Epithelial cell of prostate (primary cell): ENCODE measurements at places on chromosomes 2 and 18.

DNA sequence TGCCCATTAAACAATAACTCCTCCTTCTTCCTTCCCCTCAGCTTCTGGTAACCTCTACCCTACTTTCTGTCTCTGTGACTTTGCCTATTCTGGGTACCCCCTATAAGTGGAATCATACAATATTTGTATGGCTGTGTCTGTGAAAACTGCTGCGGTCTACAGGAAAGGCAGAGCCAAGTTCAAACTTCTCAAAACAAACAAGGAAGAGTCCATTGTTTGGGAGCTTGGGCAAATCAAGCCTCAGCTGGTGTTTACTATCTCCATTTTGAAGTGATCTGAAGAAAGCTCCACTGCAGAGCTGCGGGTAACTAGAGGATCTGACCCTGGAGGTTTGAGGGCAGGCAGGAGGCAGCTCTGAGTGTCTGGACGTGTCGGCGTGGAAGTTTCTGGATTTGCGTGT, 48.6 kb upstream of the DAPL1 start:
- DNase-seq: no peak

DNA sequence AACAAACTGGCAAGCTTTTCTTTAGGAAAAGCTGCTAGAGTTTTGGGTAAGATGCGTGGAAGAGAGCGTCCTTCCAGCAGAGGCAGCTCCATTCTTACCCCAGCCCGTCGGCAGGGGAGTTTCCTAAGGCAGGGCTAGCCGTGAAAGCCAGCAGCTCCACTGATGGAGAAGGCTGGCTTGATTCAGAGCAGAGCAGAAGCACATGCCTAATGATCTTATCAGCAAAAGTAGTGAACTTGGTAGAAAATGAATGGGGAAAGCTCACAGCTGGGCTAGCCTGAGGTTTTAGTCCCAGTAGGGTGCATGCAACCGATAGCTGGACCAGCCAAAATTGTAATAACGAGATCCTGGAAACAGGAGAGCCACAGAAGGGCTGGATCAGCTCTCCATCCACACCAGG, 20.8 kb downstream of the LAMA1 start:
- DNase-seq: no peak

- no peak for DNase-seq
Observed at GRCh38 chr2:31275976-31276375, 42.0 kb downstream of the EHD3 start.

DNA sequence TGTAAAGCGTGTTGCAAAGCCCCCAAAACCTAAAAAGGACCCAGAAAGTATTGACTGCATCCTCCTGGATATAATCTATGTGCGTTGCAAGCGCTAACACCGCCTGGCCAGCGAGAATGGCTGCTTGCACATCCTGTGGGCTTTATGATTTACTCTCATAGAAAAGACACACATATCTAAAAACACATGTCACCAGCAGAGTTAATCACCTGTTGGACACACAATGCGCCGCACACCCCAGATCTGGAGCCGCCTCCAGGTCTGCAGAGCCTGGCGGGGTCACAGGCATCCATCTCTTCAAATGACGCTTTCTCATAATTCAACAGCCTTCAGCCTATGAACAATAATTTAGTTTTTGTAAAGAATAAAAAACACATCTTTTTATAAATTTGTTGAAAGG, 186.5 kb downstream of the RTP5 start:
- DNase-seq: no peak

GRCh38 chr18:32301976-32302743, 112.3 kb downstream of the MEP1B start:
- peak; percentile 72 for DNase-seq

DNA sequence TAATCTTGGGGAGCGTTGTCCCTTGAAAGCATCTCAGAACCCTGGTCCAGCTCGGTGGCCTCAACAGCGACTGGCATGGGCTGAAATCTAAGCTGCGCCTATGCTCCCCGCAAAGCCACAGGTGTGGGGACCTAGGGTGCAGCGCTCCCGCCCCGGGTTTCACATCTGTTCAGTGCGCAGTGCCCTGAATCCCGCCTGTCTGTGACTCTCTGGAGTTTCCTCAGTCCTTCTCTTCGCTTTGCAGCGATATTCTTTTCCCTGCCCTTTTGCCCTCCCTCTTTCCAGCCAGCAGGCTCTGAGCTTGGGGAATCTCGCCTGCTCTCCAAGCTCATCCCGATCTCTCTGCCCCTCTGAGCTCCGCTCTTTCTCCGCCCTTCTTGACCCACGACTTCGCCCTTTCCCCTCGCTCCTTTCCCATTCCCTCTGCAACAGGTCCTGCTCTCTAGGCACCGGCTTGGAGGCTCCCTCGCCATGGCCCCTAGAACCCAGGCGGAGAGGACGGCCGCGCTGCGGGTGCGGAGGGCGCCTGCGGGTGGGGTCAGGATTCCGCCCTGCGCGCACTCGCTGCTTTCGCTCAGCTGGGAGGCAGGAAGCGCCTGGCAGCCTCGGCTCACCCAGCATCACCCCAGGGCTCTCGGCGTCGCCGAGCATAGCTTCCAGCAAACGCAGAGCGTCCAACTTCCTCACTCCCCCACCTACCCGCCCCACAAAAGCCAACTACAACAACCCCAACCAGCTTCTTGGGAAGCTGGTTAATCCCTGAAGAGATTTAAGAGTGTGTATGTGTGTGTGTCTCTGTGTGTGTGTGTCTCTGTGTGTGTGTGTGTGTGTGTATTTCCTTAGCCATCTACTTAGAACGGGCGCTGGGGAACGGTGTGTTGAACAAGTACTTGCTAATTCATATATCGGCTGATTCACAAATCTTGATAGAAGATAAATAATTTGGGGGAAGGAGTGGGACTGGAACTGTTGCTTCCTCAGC, 1.1 kb downstream of the GRP start:
- no peak for DNase-seq

DNA sequence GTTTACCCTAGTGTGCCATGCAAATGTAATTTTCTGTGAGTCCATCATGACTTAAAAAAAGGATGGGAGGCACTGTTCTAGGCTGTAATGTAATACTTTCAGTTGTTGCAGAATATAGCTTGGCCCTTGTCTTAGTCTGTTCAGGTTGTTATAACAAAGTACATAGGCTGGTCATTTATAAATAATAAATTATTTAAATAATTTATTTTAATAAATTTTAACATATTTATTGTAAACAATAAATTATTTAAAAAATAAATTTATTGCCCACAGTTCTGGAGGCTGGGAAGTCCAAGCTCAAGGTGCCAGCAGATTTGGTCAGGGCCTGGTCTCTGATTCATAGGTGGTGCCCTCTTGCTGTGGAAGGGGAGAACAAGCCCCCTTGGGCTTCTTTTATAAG, 35.2 kb downstream of the RAPGEF4 start:
- DNase-seq: no peak

- DNase-seq: no peak
Observed at GRCh38 chr2:47301277-47301618, 101.7 kb upstream of the MSH2 start.

DNA sequence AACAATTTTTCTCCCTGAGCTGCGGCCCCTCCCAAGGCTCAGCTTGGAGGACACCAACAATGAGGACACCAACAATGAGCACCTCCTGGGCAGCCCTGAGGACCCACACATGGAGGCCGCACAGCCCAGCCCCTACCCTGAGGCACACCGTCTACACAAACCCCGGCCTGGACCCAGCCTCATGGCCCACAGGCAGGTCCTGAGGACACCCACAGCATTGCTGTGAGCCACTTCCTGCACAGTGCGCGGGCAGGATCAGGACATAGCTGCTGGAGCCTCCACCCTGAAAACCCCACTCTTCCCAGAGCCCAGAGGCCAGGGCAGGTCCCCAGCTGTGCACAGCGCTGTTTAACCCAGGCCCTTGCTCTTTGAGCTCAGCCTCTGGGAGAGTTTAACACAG, 194.3 kb downstream of the RTP5 start:
- no peak for DNase-seq

DNA sequence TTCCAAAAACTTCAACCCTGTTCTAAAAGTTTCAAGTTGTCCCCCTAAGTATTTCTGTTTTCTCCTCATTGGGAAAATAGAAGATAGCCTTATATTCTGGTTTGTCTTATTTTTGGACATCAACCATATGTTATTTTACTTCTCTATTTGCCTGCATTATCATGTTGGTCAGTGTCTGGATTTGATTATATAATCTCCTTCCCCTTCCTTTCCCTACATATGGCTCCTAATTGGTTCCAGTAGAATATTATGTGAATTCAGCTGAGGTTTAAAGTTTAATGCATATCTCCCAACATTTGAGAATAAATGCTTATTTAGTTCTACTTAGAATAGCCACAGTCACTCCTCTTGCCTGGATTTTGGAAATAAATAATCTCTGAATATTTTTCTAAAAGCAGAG, 66.9 kb downstream of the OXER1 start:
- no peak for DNase-seq

DNA sequence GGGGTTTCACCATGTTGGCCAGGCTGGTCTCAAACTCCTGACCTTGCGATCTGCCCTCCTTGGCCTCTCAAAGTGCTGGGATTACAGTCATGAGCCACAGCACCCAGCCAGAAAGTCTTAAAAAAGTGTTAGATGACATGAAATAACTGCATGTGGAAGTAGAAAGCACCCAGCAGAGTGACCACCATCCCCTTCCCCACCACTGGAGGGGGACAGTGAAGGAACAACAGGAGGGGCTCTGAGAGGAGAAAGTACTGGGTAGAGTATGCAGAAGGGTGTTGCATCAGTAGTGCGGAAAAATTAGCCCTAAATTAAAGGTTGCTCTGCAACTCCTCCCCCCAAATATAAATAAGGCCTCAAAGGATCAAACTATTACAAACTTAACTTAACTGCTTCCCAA, 230.5 kb downstream of the ZNF521 start:
- no peak for DNase-seq
